ENCODE measurements at places on chromosomes 5 and 9.

GRCh38 chr5:7856855-7857254, 5.9 kb upstream of the CFAP90 start:
- DNase-seq = peak; percentile 50

DNA sequence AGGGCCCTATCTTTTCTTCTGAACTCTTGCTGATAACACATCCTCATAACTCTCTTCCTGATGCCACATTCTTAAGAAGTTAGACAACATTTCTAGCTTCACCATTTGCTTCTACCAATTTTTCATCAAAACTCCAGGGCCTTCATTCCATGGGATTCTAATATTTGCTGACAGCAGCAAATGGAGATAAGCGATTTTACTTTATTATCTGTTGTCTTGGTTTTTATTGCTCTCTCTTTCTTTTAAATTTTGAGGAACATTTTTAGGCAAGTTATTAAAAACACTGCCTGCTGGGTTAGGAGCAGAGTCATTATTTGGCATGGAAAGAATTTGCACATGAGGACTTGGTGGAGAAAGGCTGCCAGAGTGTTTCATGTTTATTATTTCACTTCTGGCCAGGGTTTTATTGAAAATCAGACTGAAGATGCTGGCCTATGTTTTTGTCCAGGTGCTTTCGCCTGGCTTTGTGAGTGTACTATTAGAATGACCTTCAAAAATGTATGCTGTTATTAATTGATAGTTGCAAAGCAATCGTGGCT, 27.7 kb downstream of the NSG2 start:
- DNase-seq = no peak

- DNase-seq = no peak
Observed at GRCh38 chr5:117295941-117296340, 721.3 kb upstream of the SEMA6A start.

GRCh38 chr9:124769549-124770358, 1.4 kb downstream of the NR6A1 start:
- peak; percentile 42 for DNase-seq

GRCh38 chr5:172669386-172670004, 28.4 kb downstream of the NEURL1B start:
- no peak for DNase-seq

DNA sequence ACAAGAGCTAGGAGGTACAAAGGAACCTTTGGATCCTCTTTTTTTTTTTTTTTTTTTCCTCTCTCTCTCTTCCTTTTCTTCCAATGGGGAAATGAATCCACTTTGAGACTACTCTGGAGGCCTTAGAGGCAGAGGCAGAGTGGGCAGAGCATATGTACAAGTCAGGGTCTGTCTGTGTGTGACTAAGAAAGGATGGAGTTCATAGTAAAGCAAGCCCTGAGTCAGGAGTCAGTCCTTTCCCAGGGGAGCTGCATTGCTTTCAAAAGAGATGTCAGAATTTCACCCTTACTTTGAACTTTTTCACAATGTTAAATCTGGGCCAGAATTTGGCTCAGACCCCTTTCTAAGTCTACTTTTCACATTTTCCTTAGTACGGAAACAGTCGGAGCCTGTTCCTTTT, 792.4 kb upstream of the C9orf72 start:
- no peak for DNase-seq

GRCh38 chr5:41748631-41749030, 121.6 kb downstream of the OXCT1 start:
- no peak for DNase-seq

- DNase-seq = no peak
Observed at GRCh38 chr5:107088907-107089306, 581.8 kb downstream of the EFNA5 start.

- no peak for DNase-seq
Observed at GRCh38 chr5:169126481-169127021, 174.4 kb downstream of the SLIT3 start.

DNA sequence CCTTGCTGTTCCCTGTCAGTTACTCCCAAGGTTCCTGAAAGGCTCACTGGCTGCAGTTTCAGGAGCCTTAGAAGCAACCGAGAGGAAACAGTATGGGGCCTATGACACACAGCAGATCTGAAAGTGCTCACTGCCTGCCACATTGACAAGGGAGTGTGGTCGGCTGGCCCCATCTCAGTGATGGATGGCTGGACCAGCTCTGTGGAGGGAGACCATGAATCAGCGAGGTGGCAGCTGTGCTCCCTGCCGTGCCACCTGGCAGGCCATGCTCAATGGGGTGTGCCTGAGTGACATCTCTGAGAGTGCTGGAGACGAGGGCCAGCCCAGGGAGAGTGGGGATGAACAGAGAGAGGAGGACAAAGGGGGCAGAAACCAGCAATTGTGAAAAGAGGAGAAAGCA, 49.1 kb downstream of the DOCK2 start:
- no peak for DNase-seq

DNA sequence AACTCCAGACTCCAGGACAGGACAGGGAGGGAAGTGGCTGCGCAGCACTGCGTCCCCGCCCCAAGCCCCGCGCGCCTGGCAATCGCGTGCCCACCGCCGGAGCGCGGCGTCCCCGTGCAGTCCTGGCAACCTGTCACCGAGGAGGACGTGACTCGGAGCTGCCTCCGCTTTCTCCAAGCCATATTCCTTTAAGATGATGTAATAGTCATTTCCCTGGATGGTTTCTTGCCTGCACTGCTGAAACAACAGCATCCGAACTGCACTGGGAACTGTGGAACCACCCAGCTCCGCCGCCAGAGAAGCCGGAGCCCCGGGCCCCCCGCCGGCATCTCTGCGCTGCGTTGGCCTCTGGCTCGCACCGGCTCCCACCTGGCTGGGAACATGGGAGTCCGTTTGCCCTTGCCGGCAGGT, 34.5 kb downstream of the KCTD16 start:
- peak; percentile 38 for DNase-seq

DNA sequence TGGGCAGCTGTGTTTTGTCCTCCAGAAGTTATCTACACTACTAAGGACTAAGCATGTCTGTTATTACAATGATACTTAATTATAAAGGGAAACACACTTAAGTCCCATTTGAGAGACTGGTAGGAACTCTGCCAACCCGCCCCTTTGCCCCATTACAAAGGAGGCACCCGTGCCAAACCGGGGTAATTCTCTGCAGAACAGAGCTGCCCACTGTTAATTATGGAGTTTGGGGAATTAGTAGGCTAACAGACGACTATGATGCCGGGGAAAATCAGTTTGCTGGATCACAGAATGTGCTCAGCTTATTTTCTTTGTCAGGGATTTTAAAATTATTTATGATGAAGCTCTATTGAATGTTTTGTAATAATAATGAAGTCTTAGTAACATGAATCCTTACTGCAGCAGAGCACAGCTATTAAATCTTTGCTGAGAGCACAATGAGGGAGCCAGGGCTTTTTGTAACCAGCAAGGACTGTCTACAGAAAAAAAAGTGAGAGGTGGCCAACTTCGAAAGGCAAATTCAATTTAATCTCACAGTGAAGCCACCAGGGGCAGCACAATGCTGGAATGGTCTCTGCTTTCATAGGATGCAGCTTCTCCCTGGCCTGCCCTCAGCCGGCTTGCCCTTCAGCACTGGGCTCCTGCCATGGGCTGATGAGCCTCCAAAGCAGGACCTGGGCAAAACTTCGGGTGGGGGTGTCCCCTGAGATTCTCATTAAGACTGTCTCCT, 134.5 kb downstream of the GNAQ start:
- no peak for DNase-seq

DNA sequence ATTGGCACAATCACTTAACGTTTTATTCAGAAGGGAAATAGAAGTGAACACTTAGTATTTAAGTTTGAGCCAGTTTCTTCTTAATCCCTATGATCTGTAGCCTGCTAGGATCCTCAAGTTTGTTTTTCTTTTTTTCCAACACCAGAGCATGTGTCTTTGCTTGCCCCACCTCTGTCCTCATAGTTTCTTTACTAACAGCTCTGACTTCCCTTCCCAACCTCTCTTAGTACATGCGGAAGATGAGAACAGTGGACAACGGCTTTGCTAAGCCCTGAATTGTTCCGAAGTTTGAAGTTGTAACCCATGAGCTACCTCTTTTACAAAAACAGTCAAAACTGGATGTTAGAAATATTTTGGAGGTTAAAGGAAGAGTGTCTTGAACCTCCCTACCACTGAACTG, 61.7 kb upstream of the TAF11L2 start:
- DNase-seq = peak; percentile 69

GRCh38 chr5:113112435-113112834, 135.8 kb downstream of the DCP2 start:
- no peak for DNase-seq
